ENCODE measurements at places on chromosomes 2 and 18. TPM values are rescaled to one million over a fixed set of nuclear protein-coding genes. Genes with fewer than 3 reads are reported as not detected.

Gene VWA3B
- total RNA-seq = not detected

DNA sequence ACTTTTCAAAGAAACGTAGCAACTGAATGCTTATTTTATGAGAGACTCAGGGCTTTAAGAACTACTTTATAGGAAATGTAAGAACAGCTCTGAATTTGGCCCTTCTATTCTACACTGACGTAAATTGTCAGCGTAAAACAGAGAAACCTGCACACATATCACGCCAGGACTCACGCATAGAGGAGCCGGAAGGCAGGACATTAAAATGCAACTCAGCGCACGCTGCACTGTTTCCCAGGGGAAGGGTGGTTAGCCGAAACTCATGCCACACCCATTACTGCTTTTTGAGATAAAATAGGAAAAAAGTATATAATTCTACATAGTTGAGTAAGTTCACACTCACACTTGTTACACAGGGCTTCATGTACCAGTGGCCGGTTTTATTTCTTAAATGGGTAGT, 7.4 kb downstream of the TUBB6 start:
- DNase-seq = no peak

- no peak for DNase-seq
Observed at GRCh38 chr2:85734942-85735608, 18.7 kb upstream of the ATOH8 start.

DNA sequence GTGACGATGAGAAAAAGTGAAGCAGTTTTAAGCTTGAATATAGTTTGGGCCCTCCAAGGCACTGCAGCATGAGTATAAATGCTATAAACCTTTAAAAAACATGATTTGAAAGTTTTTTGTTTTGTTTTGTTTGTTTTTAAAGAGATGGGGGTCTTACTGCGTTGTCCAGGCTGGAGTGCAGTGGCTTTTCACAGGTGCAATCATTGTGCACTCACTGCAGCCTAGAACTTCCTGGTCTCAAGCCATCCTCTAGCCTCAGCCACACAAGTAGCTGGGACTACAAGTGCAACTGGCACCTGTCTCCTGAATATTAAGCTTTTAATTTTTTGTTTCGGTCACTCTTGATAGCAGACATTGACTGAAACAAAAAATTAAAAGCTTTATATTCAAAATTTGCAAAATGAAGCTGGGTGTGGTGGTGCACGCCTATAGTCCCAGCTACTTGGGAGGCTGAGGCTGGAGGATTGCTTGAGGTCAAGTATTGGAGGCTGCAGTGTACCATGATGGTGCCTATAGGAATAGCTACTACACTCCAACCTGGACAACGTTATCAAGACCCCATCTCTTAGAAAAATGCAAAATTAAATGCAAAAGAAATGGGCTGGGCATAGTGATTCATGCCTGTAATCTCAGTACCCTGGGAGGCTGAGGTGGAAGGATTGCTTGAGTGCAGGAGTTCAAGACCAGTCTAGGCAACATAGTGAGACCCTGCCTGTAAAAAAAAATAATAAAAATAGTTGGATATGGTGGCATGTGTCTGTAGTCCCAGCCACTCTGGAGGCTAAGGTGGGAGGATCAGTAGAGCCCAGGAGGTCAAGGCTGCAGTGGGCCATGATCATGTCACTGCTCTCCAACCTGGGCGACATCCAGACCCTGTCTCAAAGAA, 15.0 kb downstream of the FZD5 start:
- DNase-seq = no peak

GRCh38 chr2:127424598-127425520, 6.6 kb downstream of the PROC start:
- DNase-seq = no peak
